ENCODE measurements at places on chromosomes 13 and 19.

- DNase-seq, result no peak
Observed at GRCh38 chr13:45108716-45109101, 11.6 kb upstream of the GTF2F2 start.

- no peak for DNase-seq
Observed at GRCh38 chr19:9966448-9966847, 30.1 kb upstream of the OLFM2 start.

DNA sequence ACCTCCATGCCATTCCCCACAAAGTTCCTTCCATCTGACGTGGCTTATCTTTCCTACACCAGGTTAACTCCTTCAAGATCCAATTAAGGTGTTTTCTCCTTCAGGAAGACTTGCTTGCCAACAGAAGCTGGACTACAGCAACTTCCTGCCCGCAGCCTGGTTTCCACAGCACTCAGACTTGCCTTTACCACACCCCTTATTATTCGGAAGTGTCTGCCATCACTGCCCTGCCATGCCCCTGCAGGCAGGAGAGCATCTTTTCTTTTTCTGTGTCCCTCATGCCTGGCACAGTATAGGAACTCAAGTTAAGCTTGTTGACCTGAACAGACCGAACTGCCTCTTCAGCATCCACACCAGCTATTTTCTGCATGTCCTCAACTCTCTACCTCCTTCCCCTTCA lies 168.0 kb downstream of the FOXO1 start:
- no peak for DNase-seq

DNA sequence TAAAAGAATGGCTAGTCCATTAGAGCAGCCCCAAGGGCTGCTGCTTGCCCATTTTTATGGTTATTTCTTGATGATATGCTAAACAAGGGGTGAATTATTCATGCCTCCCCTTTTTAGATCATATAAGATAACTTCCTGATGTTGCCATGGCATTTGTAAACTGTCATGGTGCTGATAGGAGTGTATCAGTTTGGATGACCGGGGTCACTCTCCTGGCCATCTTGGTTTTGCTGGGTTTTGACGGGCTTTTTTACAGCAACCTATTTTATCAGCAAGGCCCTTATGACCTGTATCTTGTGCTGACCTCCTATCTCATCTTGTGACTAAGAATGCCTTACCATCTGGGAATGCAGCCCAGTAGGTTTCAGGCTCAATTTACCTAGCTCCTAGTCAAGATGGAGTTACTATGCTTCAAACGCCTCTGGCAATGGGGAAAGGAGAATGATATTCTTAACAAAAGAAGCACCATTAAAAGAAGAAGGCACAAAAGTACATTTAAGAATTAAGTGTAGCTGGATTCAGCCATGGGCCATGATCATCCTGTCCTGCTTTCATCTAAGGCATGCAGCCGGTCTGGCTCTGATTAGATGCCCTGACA lies 1156.0 kb downstream of the PCDH9 start:
- no peak for DNase-seq

- DNase-seq, result no peak
Observed at GRCh38 chr19:16456652-16457194, 15.0 kb downstream of the EPS15L1 start.

DNA sequence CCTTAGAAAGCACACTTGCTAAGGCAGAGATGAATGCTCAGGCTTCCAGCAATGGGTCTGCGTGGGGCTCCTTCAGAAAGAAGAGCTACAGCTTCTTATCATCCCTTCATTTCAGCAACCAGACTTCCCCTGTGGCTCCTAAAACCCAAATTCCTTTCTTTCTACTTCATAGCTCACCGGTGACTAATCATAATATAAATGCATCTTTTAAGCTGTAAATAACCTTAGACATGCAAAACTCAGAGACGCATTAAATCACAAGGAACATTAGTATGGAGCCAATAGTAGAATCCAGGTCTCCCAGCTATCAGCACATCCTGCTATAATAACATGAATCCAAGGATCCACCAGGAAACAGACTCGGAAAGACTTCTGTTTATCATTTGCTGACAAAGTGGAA lies 375.6 kb downstream of the COG6 start:
- DNase-seq, result no peak

DNA sequence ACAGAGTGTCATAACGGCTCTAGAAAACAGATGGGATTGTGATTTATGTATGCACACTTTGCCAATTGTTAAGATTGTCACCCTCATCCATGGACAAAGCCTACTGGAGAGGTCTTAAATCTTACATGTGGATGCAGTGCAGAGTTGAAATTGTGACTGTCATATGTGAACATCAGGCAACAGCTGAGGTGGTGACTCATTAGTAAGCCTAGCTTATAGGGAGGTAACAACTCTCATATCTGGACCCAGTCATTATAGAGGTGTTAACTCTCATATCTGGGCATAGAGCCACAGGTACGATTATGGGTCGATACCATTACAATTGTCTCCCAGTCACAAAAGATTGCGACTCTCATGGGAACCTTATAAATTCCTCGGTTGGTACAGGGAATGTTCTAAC lies 29.8 kb upstream of the ZNF254 start:
- DNase-seq, result no peak

- no peak for DNase-seq
Observed at GRCh38 chr13:76398425-76398824, 487.8 kb downstream of the KCTD12 start.

DNA sequence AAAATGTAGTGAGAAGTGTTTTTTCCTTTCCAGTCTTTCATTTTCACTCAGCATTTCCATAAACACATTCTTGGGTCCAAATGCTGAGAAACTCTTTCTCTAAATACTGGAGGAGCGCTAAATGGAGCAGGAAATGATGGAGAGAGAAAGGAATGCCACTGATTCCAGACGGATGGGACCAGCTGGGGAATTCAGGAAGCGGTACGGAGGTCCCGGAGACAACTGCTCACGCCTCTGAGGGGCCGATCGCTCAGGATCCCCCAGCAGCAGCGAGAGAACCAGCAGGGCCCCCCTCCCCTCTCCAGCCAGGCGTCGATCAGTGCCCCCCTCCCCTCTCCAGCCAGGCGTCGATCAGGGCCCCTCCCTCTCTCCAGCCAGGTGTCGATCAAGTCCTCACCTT lies 13.2 kb downstream of the RASA3 start:
- DNase-seq, result peak; percentile 56
